ENCODE measurements at places on chromosomes 6 and 20.
A peak's percentile ranks its signal among the peaks of the same experiment; 100 is the strongest.

DNA sequence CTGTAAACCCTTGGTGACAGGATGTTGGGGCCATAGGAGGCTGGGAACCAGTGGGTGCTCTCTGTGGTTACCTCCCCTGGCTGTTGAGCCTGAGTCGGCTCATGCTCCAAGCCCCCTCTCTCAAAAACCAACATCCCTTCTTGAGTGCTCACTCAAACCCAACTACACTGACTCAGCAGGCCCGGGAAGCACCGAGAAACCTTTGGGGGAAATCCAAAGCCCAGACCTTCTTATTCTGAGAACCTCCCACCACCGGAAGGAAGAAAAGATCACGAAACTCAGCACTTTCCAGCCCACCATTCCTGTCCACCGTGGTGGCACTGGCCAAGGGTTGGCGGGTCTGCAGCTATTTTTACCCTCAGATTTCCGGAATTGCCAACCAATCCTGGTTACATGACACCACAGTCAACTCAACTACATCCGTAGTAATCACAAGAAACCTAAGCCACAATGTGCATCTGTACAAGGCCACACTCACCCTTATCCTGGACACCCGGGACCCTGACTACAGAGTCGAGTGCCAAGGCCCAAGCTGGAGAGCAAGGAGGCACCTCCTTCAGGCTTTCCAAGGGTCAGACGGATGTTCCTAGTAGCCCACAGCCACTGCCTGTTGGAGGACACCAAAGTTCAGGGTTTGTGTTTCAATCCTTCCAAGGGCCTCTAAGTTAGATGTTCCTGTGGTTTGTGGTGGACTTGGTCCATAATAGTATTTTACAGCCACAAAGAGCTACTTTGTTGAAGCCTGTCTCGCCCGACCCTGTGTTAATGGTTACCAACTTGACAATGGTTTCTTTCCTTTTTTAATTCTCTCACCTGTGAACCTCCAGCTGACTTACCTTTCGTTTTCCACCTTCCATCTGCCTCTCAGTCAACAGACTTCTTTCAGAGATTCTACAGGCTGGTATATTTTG, 317.0 kb downstream of the CDC5L start:
- no peak for DNase-seq

GRCh38 chr20:46220455-46221207, 87.7 kb downstream of the CDH22 start:
- no peak for DNase-seq

DNA sequence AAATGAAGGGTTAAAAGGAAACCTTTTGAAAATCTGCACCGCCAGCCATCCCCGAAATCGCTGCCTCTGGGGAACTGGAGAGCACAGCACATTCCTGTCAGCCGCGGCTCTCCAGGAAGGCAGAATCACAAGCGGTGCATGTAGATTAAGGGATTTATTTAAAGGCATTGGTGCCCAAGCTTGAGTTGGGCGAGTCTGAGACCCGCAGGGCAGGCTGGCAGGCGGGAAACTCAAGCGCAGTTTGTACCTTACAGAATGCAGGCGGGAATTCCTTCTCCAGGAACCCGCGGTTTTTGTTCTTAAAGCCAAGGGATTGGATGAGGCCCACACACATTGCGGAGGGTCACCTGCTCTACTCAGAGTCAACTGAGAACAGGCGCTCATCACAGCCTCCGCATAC, 10.8 kb downstream of the GPR31 start:
- DNase-seq: no peak

GRCh38 chr6:167956983-167957492, 40.4 kb upstream of the KIF25 start:
- DNase-seq: peak; percentile 63

GRCh38 chr6:106939848-106940247, 34.7 kb downstream of the CD24 start:
- DNase-seq: no peak

GRCh38 chr6:45666846-45667245, 289.1 kb upstream of the SUPT3H start:
- DNase-seq: no peak

DNA sequence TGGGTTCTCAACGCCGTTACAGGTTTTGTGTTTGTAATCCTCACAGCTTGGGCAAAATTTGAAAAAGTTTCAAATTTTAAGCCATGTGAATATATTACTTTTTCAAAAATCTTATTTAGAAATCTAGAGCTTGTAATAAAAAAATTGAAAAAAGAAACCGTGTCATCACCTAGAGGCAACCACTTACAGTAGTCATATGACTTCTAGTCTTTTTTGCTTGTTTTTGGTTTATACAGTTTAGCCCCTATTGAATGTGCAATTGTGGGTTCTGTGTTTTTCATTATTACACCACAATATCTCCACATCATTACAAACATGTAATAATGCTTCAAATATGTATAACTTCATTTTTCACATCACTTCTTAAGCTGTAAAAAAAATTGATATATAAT, 888 bp downstream of the DYNLRB1 start:
- DNase-seq: no peak

- peak; percentile 95 for DNase-seq
Measured at GRCh38 chr6:140043357-140043756, 668.9 kb upstream of the CITED2 start.

DNA sequence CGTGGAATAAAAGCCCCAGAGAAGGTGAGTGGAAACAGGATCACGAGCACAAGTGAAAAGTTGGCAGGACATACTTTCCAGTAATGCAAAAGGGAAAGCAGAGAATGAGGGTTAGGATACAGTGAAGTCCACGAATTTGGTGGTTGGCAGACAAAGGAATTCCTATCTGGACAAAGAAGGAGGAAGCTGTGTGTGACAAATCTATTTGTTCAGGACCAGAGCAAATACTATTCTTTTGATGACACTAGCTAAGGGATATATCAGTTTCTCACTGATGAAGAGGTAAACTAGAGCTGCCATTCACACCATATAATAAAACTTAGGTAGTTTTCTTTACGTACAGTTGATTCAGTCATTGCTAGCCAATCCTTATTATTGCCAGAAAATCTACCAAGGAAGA, 156.8 kb upstream of the GRIK2 start:
- DNase-seq: no peak

DNA sequence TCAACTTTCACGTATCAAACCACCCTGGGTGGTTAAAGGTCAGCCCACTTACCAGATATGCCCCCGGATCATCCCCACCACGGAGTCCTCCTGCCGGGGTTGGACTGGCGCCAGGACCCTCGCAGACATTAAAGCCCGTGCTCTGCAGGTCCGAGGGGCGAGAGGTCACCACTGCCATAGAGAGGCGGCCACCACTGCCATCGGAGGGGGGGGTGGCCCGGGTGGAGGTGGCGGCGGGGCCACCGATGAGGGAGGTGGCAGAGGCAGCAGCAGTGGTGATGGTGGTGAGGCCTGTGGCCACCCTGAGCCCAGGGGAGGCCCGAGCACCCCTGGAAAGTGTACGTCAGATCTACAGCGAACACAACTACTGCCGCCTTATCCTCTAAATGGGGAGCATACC, 76.3 kb downstream of the ASXL1 start:
- DNase-seq: no peak

DNA sequence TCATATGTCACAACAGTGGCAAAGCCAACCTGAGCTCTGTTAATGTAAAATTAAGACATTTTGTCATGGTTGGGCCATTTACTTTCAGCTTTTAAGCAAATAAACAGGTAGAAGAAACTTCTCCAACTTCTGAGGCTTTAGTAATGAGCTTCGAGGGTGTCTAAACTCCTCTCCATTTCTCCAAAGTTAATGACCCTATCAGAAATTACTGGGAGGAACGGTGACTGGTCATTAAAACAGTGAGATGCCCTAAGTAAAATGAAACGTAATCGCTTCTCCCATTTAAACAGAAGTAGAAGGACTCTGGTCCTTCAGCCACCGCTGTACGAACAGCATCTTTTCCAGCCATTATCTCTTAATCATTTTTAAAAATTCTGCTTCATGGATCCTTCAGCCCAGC, 986.9 kb upstream of the MANEA start:
- DNase-seq: no peak

GRCh38 chr20:21780528-21780927, 75.1 kb downstream of the PAX1 start:
- DNase-seq: no peak

DNA sequence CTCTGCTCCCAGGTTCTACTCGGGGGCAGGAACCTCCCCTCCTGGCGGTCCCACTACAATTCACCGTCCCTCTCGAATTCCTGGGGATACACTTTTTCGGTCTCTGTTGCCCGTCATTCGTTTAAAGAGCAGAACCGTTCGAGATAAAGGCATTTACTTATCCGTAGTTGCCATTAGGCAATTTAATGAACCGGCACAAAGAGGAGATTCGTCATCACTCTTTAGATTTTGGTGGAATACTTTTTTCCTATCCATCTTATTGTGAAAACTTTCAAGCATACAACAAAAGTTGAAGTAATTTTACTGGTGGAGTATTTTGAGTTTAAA, 1.2 kb upstream of the CD24 start:
- no peak for DNase-seq

- DNase-seq: peak; percentile 57
Measured at GRCh38 chr6:44128020-44128917, 915 bp downstream of the TMEM63B start.

DNA sequence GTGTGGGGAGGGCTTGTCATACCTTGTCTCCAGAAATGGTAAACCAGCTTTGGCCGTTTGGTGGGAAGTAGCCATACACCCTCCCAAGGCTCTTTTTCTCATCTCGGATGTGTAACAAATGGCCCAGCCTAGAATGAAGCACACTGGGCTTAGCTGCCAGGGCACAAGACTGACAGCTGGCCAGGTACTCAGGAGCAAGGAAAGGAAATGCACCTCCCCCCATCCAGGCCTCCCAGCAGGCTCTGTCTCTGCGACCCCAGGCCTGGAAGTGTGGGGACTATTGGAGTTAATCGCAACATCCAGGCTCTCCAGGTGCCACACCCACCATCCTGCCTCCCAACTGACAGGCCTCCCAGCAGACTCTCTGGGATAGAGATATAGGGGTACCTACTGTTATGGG, 43.0 kb downstream of the MRS2 start:
- no peak for DNase-seq

All from EH (cell line).